Mesenchymal stem cell (in vitro differentiated cells and primary cell): ENCODE measurements at places on chromosomes 1 and 21.

- no peaks in the 10 kb centered on the region for H3K27me3 ChIP-seq
- no peaks in the 10 kb centered on the region for H3K36me3 ChIP-seq
- no peaks in the 10 kb centered on the region for H3K4me1 ChIP-seq
- no peak overlapping the region for H3K4me3 ChIP-seq
- no peak overlapping the region for H3K27ac ChIP-seq
- no peak for DNase-seq
Measured at GRCh38 chr1:236341298-236341697, 52.8 kb upstream of the EDARADD start.

DNA sequence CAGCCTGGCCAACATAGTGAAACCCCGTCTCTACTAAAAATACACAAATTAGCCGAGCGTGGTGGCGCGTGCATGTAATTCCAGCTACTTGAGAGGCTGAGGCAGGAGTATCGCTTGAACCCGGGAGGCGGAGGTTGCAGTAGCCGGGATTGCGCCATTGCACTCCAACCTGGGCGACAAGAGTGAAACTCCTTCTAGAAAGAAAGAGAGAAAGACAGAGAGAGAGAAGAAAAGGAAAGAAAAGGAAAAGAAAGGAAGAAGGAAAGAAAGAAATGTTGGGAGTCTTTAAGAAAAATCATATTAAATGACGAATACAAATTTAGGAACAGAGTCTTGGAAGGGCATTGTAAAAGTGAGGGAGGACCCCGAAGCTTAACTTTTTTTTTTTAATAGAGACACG, 1.8 kb upstream of the HNRNPR start:
- no peaks in the 10 kb centered on the region for H3K36me3 ChIP-seq
- no peak for DNase-seq
- H3K4me3 ChIP-seq = no peak overlapping the region
- no peak overlapping the region for H3K27ac ChIP-seq
- H3K4me1 ChIP-seq = no peaks in the 10 kb centered on the region
- no peaks in the 10 kb centered on the region for H3K27me3 ChIP-seq

GRCh38 chr1:160916666-160917065, 31.7 kb upstream of the ITLN1 start:
- DNase-seq = no peak
- H3K4me3 ChIP-seq = no peak overlapping the region
- H3K4me1 ChIP-seq = no peaks in the 10 kb centered on the region
- H3K27me3 ChIP-seq = no peaks in the 10 kb centered on the region
- H3K36me3 ChIP-seq = no peaks in the 10 kb centered on the region
- H3K27ac ChIP-seq = no peak overlapping the region

- no peak overlapping the region for H3K4me3 ChIP-seq
- H3K4me1 ChIP-seq = no peaks in the 10 kb centered on the region
- no peak overlapping the region for H3K27ac ChIP-seq
Measured at GRCh38 chr1:34906756-34907155, 22.7 kb downstream of the DLGAP3 start.

DNA sequence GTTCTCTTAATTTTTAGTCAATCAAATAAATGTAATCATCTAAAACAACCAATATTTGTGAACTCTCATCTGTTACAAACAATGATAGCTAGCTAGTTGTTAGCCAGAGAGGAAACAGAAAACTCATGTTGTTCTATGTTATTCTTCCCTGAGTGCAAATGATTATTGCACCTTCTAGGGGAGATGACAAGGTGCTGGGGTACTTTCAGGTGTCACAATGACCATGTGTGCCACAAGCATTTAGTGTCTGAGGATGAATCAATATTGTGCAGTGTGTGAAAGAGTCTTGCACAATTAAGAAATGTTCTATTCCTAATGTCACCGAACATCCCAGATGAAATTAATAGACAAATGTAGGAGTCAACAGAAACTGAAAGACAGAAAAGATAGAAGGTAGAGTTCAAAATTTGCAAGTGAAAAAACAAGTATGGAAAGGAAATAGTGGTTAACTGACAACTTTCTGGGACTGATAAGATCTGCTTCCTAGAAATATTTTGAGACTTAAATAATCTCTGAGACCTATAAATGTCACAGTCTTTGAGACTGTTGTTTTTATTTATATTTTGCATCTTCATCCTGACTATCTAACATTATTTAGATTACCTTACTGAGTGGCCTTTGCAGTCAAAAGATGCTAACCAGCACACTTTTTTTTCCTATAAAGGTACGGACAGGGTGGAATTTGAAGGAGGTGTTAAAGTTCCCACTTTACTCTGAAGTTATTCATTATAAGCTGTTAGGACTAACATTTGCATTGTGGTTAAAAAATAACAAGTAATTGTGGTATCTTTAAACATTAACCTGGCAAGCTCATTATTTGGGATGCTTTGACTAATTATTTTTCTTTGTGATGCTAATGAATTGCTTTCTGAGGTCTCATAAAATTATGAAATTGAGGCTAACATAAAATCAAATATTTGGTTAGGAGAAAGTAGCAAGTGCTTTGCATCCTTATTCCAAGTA, 21.6 kb upstream of the DPYD start:
- H3K27ac ChIP-seq = no peak overlapping the region
- no peaks in the 10 kb centered on the region for H3K36me3 ChIP-seq
- no peak overlapping the region for H3K4me3 ChIP-seq
- H3K27me3 ChIP-seq = no peaks in the 10 kb centered on the region

GRCh38 chr1:24450316-24450715, 34.7 kb downstream of the NIPAL3 start:
- peaks cover 22% of the 10 kb centered on the region for H3K36me3 ChIP-seq
- no peak overlapping the region for H3K27ac ChIP-seq
- H3K27me3 ChIP-seq = peaks cover 21% of the 10 kb centered on the region
- no peak overlapping the region for H3K4me3 ChIP-seq

- H3K27ac ChIP-seq = no peak overlapping the region
- H3K27me3 ChIP-seq = no peaks in the 10 kb centered on the region
- H3K4me1 ChIP-seq = no peaks in the 10 kb centered on the region
- no peaks in the 10 kb centered on the region for H3K36me3 ChIP-seq
- DNase-seq = peak; percentile 82
- H3K4me3 ChIP-seq = no peak overlapping the region
Measured at GRCh38 chr1:53769780-53770179, 30.8 kb upstream of the GLIS1 start.

DNA sequence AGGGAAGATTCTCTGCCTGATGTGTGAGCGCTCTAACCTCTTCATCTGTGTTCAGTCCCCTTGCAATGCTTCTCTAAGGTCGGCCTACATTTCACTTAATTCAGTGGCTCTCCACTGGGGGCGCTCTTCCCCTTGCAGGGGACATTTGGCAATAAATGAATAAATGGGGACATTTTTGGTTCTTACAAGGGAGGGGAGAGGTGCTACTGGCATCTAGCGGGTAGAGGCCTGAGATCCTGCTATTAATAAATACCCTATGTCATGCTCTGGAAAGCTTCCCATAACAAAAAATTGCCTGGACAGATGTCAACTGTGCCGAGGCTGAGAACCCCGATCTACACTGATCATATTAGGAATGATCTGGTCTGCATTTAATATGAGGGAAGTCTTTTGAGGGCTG, 25.9 kb upstream of the DNAJC11 start:
- peak overlapping the region; percentile 18 for H3K4me3 ChIP-seq
- peak; percentile 70 for DNase-seq
- no peaks in the 10 kb centered on the region for H3K36me3 ChIP-seq
- H3K27me3 ChIP-seq = no peaks in the 10 kb centered on the region
- peaks cover 10% of the 10 kb centered on the region for H3K4me1 ChIP-seq

DNA sequence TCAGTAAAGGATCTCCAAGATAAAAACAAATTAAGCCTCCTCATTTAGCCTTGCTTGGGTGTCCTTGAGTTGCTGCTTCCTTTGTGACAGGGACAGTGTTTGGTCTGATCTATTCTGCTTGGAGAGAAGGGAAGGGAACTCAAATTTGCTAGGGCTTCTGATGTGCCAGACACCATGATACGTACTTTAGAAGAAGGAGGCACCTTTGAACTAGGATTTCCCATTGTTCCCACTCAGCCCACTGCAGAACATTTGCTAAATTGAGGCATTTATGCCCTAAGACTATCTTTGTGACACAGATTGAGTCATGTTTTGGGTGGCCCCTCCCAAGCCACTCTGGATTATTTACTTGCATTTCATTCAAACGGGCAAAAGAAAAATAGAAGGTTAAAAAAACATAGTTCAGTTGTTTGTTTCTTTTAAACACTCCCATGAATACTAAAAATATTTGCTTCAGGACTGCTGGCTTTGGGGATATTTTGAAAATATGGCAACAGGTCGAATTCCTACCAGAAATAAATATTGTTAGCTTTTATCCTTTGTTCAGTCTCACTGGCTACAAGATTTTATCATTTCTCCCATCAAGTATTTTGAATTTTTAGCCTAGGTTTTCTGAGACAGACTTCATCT, 81.9 kb upstream of the WLS start:
- no peaks in the 10 kb centered on the region for H3K27me3 ChIP-seq
- no peak overlapping the region for H3K4me3 ChIP-seq
- no peak overlapping the region for H3K27ac ChIP-seq
- no peak for DNase-seq

- peaks cover 29% of the 10 kb centered on the region for H3K27me3 ChIP-seq
- no peak for DNase-seq
- no peak overlapping the region for H3K4me3 ChIP-seq
- H3K4me1 ChIP-seq = no peaks in the 10 kb centered on the region
- H3K27ac ChIP-seq = no peak overlapping the region
Measured at GRCh38 chr1:64721135-64721534, 23.7 kb upstream of the RAVER2 start.

GRCh38 chr1:152050886-152051675, 14.3 kb upstream of the S100A11 start:
- no peak overlapping the region for H3K4me3 ChIP-seq
- no peaks in the 10 kb centered on the region for H3K36me3 ChIP-seq
- H3K27me3 ChIP-seq = peaks cover 22% of the 10 kb centered on the region
- peaks cover 9% of the 10 kb centered on the region for H3K4me1 ChIP-seq

GRCh38 chr1:34946211-34946610, 16.8 kb upstream of the DLGAP3 start:
- no peaks in the 10 kb centered on the region for H3K36me3 ChIP-seq
- no peak for DNase-seq
- peaks cover 7% of the 10 kb centered on the region for H3K27me3 ChIP-seq
- no peak overlapping the region for H3K4me3 ChIP-seq

DNA sequence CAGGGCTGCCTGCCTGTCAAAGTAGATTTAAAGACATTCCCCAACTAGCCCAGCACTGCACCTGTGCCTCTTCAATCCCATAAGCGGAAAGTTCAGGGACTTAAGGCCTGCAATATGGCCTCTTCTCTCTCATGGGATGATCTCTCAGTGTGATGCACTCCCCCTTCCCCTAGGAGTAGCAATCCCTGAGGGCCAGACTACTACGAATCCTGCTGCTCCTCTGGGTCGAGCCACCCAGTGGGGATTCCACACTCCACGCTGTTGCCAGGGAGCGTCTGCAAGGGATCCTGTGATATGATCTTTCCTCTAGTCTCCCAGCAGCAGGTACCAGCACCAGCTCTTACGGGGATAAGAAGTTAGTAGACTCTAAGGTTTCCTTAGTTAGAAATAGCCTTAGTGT, 13.2 kb upstream of the OR6N2 start:
- H3K4me3 ChIP-seq = no peak overlapping the region
- DNase-seq = no peak
- H3K27ac ChIP-seq = no peak overlapping the region
- no peaks in the 10 kb centered on the region for H3K4me1 ChIP-seq

DNA sequence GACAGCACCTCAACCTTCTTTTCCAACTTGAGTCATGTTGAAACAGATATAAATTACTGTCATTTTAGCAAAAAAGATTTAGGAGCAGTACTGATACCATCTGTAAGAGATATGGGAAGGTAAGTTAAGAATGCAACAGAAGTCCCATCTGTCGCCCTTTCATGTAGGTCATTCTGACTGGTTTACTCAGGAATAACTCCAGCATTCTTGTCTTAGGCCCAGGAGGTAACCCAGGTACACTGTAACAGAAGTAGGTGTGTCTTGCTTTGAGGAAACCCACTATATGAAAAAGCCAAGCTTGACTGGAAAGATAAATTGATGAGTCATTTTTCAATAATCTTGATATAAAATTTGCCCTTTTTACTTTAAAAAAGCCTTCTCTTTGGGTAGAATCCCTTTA, 35.4 kb downstream of the PGM1 start:
- peaks cover 24% of the 10 kb centered on the region for H3K36me3 ChIP-seq
- no peak for DNase-seq
- H3K4me1 ChIP-seq = no peaks in the 10 kb centered on the region
- H3K27me3 ChIP-seq = no peaks in the 10 kb centered on the region
- H3K4me3 ChIP-seq = no peak overlapping the region

DNA sequence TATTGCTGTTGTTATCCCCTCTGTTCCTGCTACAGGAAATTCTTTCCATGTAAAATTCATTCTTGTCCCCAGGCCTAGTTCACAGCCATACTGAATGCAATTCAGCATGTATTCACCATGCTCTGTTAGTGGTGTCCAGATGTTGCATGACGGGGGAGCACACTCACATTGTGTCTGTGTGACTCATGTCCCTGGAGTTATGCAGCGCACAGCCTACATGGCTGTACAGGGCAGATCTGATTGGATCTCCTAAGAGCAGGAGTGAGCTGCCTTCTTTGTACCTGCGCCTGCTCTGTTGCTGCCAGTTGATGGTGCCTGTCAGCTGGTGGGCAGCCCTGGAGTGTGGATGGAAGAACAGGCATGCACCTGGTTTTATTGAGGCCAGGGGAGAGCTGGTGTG, 17.6 kb downstream of the HTR6 start:
- no peak overlapping the region for H3K4me3 ChIP-seq
- H3K27me3 ChIP-seq = peaks cover 9% of the 10 kb centered on the region
- H3K36me3 ChIP-seq = no peaks in the 10 kb centered on the region
- DNase-seq = peak; percentile 86
- H3K4me1 ChIP-seq = peaks cover 8% of the 10 kb centered on the region
- H3K27ac ChIP-seq = no peak overlapping the region
